ENCODE measurements at places on chromosomes 7 and 10.

GRCh38 chr7:44980393-44981034, 1.7 kb upstream of the MYO1G start:
- peak; percentile 49 for DNase-seq

DNA sequence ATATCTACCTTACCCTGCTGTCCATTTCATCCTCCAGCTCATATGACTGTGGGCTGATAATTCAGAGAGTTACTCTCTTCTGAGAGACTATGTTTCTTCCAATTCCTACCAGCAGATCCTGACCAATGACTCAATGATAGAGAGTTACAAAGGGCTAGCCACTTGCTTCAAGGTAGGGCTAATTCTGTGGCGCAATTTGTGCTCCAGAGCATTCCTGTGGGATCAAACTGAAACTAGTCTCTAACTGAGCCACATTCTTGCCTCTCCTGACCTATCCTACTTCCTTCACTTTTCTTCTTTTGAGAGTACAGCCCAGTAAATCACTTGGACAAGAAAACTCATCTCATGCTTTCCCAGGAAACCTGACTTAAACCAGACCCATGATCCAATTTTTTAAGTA, 17.9 kb upstream of the ASZ1 start:
- peak; percentile 99 for DNase-seq

- DNase-seq, result no peak
Observed at GRCh38 chr7:134514106-134514505, 13.3 kb upstream of the AKR1B10 start.

- DNase-seq, result no peak
Observed at GRCh38 chr7:157691586-157692459, 355.0 kb downstream of the DNAJB6 start.

Measured in SK-MEL-5 (cell line).